Activated naive CD8-positive, alpha-beta T cell treated with anti-CD3 and anti-CD28 coated beads, Interleukin-2, amount 50 U/mL, for 16 hours (primary cell): ENCODE measurements at places on chromosomes 1 and 21.

GRCh38 chr1:23288671-23289070, 55.4 kb downstream of the HNRNPR start:
- DNase-seq: no peak

DNA sequence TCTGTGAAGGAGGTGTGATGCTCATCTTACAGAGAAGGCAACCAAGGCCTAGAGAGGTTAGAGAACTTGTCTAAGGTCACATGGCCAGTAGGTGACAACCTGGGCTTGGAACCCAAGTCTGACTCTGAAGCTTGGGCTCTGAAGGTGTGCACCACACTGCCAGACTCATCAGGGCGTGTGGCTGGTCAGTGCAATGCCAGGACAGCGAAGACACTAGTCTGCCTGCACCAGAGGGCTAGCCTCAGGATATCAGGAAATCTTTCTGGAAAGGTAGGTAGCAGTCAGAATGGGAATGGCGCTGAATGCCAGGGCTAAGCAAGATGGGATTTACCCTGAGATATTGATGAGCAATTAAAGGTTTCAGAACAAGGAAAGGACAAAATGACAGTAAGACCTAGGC, 34.9 kb downstream of the ELK4 start:
- DNase-seq: no peak

DNA sequence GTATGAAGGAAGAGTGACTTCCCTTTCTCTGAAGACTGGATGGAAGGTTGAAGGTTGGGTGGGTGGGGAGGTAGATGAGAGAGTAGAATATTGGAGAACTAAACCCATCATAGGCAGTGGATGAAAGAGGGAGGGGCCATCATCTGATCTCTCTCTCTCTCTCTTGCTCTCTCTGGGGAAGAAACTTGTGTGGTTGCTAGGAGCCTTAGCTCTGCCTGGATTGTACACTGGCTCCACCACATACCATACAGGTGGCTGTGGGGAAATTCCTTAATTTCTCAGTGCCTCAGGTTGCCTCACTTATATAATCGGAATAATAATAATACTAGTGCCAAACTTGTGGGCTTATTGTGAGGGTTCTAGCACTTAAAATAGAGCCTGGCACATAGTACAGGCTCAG, 9.5 kb downstream of the XCL1 start:
- no peak for DNase-seq

DNA sequence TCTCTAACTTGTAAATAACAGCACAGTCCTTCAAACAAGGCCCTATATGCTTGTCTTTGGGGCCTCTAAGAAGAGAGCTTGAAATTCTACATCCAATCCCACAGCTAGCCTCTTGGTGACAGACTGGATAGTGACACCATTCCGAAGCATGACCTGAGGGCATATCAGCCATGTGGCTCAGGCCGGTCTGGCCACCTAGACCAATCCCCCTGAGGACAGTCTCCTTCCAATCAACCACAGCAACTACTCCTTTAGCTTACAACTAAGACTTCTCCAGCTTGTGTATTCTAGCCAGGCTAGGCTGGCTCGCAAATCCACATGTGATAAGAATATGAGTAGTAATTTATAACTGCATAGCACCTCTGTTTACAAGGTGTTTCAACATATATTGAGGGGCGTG, 14.0 kb downstream of the BCAR3 start:
- no peak for DNase-seq

- DNase-seq: no peak
Measured at GRCh38 chr1:192592517-192592916, 16.9 kb downstream of the RGS1 start.

DNA sequence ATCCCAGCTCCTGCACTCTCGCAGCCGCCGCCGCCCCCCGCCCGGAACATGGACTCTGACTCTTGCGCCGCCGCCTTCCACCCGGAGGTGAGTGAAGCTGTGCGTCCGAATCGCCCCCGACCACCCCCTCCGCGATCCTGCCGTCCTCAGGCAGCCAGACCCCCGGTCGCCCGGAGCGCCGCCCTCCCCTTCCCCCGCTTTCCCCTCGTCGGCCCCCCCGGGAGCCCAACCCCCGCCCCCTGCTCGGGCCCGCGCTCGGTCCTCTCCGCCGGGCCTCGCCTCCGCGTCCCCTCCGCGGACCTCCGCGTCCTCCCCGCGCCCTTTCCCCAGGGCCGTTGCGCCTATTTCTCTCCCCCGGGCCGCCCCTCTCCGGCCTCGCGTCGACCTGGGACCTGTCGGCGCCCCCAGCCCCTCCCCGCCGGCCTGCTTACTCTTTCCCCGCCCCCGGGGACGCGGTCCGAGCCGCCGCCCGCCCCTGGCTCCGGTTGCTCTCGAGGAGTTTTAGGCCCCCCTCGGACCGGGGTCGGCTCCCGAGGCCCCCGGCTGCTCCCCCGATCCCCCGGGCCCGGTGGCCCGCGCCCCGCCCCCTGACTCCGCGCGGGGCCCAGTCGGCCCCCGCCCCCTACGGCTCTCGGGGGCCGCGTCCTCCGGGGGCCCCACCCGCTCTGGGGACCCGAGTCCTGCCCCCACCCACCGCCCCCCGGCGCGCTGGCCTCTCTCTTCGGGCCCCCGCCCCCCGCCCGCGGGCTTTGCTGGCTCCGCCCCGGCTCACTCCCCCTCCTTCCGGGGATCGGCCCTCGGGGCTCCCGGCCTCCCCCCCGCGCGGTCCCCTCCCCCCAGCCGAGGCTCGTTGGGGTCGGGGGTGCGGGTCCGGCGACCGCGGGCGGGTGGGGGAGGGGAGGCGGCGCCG, 743 bp downstream of the PHF13 start:
- DNase-seq: peak; percentile 30
